ENCODE measurements at places on chromosomes 6 and 20.

DNA sequence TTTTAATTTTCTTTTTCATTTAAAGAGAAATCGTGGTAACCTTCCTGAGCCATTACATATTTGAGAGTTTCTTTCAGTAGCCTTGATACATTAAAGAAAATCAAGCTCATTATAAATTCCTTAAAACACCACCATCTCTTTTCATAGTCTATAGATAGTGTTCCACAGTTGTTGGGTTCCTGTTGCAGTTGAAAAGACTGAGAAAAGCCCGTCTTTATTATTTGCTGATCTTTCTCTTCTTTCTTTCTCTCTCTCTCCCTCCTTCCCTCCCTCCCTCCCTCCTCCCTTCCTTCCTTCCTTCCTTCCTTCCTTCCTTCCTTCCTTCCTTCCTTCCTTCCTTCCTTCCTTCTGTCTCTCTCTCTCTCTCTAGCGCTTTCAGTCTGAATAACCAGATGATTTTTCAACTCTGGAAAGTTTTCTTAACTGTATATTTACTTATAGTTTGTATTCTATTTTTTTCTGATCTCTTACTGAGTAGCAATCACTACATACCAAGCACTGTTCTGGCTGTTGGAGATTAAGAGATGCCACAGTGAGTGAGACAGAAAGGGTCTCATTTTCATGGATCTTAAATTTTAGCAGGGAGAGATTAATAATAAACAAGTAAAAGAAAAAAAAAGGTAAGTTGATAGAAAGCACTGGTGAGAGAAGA is 157.5 kb downstream of the TINAG start:
- no peak for DNase-seq

GRCh38 chr6:101853231-101854085 is 459.9 kb downstream of the GRIK2 start:
- DNase-seq: no peak

- DNase-seq: no peak
Observed at GRCh38 chr6:157261606-157262005, 61.7 kb downstream of the TMEM242 start.

GRCh38 chr6:73131706-73132105 is 93.6 kb downstream of the KHDC1L start:
- no peak for DNase-seq

DNA sequence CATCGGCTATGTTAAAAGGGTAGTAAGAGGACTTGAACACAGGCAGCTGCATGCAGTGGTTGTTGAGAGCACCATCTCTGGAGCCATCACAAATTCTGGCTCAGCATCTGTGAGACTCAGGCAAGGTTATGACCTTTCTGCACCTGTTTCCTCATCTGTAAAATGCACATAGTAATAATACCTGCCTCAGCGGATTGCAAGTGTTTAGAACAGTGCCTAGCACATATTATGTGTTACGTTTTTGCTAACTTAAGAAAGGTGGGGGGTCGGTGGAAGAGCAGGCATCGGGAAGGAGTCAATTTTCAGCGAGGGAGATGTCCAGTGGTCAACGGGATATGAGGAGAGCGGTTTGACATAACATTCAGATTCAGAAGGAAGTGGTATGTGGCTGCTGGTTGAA is 2.9 kb downstream of the LY6G5C start:
- DNase-seq: no peak

- no peak for DNase-seq
Observed at GRCh38 chr20:60424267-60424902, 466.2 kb downstream of the CDH26 start.

GRCh38 chr6:20309186-20309585 is 92.5 kb upstream of the E2F3 start:
- DNase-seq: no peak

GRCh38 chr6:37150314-37150713 is 19.6 kb upstream of the PIM1 start:
- no peak for DNase-seq

DNA sequence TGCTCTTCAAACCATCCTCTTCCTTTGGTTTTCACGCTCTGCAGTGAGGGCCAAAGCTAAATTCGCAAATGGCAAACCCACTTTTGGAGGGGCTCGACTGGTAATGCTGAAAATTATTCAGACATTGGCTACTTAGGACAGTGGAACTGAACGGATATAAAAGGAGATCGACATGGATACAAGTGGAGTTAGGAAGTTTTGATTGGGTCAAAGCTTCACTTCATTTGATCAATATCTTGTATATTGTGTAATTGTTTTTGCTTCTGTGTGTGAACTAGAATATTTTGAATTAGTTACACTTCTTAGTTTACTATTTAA is 1.2 kb downstream of the FAM8A1 start:
- DNase-seq: no peak
